ENCODE measurements at places on chromosomes 3 and 15.

DNA sequence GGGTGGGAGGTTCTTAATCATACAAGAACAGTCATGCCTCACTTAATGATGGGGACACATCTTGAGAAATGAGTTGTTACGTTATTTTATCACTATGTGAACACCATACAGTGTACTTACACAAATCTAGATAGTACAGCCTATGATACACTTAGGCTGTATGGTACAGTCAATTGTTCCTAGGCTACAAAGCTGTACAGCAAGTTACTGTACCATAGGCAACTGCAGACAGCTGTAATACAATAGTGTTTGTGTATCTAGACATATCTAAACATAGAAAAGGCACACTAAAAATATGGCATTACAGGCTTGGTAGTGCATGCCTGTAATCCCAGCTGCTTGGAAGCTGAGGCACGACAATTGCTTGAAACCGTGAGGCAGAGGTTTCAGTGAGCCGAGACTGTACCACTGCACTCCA lies 55.7 kb upstream of the PLXND1 start:
- no peak for DNase-seq
- no peak overlapping the region for H3K27ac ChIP-seq
- peaks cover 43% of the 10 kb centered on the region for H3K4me1 ChIP-seq
- no peaks in the 10 kb centered on the region for H3K27me3 ChIP-seq

- H3K4me1 ChIP-seq: no peaks in the 10 kb centered on the region
- no peak overlapping the region for H3K4me3 ChIP-seq
- no peaks in the 10 kb centered on the region for H3K27me3 ChIP-seq
- DNase-seq: no peak
- H3K36me3 ChIP-seq: no peaks in the 10 kb centered on the region
These were observed 1166.0 kb downstream of the ZPLD1 start for GRCh38 chr3:103600844-103601243.

DNA sequence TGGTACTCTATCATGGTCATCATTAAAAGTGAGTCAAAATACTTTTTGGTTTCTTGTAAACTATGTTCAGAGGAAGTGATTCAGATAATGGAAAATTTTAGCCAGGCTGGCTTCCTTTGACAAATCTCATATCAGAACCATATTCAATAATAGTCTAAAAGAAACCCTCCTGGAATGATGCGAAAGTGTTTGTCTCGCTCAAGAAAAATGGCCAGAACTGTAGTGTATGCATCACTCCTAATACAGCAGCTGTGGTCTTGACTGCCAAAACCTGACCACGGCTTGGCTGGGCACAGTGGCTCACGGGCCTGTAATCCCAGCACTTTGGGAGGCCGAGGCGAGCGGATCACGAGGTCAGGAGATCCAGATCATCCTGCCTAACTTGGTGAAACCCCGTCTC lies 35.6 kb upstream of the KCNMB2 start:
- no peaks in the 10 kb centered on the region for H3K27me3 ChIP-seq
- no peak for DNase-seq
- no peak overlapping the region for H3K27ac ChIP-seq
- H3K4me3 ChIP-seq: no peak overlapping the region
- no peaks in the 10 kb centered on the region for H3K4me1 ChIP-seq
- no peaks in the 10 kb centered on the region for H3K36me3 ChIP-seq

DNA sequence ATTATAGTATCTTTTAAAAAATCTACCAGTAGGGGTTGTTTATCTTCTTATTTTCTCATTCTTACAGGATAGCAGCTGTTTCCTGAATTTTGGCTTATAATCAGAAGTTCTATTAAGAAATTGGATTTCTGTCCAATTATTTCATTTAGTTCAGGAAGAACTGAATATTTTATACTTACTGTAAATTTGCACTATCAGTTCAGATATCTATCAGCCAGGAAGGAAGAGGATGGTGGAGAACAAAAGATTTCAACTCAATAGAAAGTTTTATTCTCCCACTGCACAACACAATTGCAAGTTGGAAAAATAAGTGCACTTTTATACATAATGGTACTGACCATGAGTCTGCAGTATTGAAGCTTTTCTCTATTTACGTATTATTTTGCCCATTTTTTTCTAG lies 400.9 kb downstream of the PLOD2 start:
- H3K4me1 ChIP-seq: no peaks in the 10 kb centered on the region
- no peak for DNase-seq

- H3K36me3 ChIP-seq: no peaks in the 10 kb centered on the region
- no peak overlapping the region for H3K4me3 ChIP-seq
- H3K4me1 ChIP-seq: peaks cover 3% of the 10 kb centered on the region
- no peak for DNase-seq
- H3K27ac ChIP-seq: no peak overlapping the region
These were observed 303.2 kb downstream of the TIGIT start for GRCh38 chr3:114597012-114597411.

DNA sequence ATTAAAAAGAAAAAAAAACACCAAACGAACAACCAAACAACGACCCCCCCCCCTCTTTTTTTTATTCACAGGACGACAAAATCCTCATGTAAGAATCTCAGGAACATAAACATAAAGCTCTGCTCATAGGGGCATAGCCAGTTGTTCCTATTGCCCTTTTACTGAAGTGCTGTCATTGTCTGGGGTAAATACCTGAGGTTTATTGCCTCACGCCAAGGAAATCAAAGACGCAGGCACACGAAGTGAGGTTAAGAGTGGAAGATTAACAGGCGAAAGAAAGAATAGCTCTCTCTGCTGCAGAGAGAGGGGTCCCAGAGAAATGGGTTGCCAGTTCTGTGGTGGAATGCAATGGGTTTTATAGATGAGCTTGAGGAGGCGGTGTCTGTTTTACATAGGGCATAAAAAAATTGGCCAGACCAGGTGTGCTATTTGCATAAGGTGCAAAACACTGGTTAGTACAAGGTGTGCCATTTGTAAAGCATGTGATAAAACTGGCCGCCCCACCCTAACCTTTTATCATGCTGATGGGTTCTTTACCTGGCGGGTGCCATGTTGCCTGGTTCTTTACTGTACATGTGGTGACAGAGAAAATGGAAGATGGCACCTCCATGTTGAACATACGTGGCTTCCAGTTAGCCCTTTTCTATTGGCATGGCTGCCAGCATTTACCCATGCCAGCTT lies 257.6 kb upstream of the ZPLD1 start:
- H3K27ac ChIP-seq: no peak overlapping the region
- H3K36me3 ChIP-seq: no peaks in the 10 kb centered on the region

- H3K4me1 ChIP-seq: no peaks in the 10 kb centered on the region
- H3K4me3 ChIP-seq: no peak overlapping the region
- no peaks in the 10 kb centered on the region for H3K27me3 ChIP-seq
These were observed 41.5 kb downstream of the CD200R1L start for GRCh38 chr3:112805126-112805525.

GRCh38 chr3:133477487-133477886 lies 77.6 kb downstream of the BFSP2 start:
- H3K4me1 ChIP-seq: no peaks in the 10 kb centered on the region
- no peaks in the 10 kb centered on the region for H3K27me3 ChIP-seq
- no peak overlapping the region for H3K27ac ChIP-seq
- DNase-seq: no peak
- no peak overlapping the region for H3K4me3 ChIP-seq

GRCh38 chr15:30923429-30923828 lies 19.7 kb downstream of the FAN1 start:
- DNase-seq: no peak
- no peak overlapping the region for H3K4me3 ChIP-seq
- H3K4me1 ChIP-seq: peaks cover 17% of the 10 kb centered on the region
- peaks cover 66% of the 10 kb centered on the region for H3K36me3 ChIP-seq
- H3K27ac ChIP-seq: no peak overlapping the region

DNA sequence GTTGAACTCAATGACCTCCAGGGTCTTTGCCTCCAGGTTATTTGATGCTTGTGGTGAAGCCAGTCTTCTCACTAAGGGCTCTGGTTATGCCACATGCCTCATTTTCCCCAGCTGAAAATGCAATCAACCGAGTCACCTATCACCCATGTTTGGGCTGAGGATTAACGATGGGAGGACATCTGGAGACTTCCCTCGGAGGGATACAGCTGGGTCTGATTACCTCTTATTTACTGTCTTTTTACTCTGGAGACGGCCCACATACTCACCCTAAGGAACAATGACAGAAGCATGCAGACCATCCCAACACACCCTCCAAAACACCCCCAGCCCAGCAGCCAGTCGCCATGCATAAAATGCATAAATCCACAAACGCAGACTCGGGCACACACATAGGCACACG lies 187.4 kb downstream of the OPA1 start:
- peaks cover 5% of the 10 kb centered on the region for H3K4me1 ChIP-seq
- no peaks in the 10 kb centered on the region for H3K36me3 ChIP-seq
- no peak overlapping the region for H3K4me3 ChIP-seq
- H3K27me3 ChIP-seq: peaks cover 59% of the 10 kb centered on the region

DNA sequence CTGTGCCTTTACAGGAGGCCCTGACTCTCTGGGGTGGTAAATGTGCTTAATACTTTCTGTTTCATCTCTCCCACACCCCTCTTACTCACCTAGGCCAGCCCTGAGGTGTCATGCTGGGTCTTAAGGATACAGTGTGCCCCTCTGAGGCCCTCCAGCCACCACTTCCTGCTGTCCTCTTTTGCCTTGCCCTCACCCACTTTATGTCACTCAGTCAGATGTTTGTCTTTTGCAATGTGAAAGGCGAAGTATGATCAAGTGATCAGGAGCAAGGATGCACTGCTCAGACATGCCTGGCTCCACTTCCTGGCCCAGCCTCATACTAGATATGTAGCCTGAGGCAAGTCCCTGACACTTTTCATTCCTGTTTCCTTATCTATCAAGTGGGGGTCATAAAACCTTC lies 339.0 kb upstream of the NR2E3 start:
- H3K27ac ChIP-seq: no peak overlapping the region
- H3K27me3 ChIP-seq: no peaks in the 10 kb centered on the region
- H3K36me3 ChIP-seq: no peaks in the 10 kb centered on the region
- H3K4me1 ChIP-seq: no peaks in the 10 kb centered on the region

DNA sequence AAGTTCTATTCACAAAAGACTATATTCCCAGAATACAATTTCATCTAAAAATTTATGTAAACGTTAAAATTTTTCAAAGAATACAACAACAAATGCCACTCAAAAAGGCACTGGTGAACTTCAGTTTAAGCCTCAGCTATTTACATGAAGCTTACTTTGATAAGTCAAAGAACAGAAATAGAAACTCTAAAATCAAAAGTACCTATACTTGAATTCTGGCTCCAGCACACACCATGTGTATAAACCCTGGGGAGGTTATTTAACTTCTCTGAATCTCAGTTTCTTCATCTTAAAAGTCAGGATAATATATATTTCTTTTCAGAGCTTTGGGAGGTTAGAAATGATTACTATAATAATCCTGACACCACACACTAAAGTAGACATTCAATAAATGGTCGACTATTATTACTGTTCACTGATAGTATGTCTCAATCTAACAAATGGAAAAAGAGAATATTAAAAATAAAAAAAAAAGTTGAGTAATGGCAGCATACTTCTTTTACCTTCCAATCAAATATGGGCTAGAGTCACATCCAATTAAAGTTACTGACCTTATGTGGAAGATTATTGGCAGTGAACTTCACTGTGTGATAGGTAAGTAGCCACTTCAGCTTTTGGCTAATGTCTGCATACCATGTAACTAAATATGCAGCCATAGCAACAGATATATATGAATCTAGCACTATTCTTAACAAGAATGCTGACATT lies 248.4 kb downstream of the ISL2 start:
- H3K4me1 ChIP-seq: no peaks in the 10 kb centered on the region
- H3K36me3 ChIP-seq: no peaks in the 10 kb centered on the region
- no peak for DNase-seq
- no peaks in the 10 kb centered on the region for H3K27me3 ChIP-seq

DNA sequence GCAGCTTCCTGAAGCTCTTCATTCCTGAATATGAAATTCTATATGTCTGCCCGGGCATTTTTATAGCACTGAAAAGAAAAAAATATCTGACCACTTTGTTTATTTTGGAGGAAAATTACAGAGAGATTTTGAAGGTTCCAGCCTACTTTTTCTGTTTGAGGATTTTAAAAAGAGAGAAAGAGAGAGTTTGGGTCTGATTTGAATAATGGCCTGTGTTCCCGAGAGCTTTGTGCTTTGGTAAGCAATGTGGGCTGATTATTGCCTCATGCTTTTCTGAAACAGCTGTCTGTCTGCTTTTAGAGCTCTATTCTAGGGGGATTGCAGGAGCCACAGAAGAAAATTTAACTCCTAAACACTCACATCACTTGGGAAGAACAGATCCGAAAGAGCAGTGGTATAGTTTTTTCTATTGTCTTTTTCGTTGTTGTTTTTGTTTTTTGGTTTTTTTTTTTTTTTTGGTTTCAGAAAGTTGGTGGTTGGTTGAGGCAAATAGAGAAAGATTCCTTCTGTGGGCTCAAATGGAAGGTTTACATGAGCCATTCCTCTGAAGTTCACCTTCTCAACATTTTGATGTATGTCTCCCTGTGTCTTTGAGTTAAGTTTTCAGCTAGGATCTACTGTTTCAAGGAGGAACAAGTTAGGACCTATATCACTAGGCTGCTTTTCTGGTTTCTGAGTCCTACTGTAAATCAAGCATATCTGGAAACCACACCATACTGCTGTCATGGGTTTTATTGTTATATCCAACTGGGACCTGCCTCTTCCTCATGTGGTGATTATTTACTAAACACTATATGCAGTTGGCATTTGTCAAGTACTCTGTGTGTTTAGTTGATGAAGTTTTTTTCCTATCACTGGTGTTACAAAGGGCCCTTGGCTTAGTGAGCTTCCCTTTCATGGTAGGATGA lies 178.9 kb downstream of the KCNMB2 start:
- H3K4me3 ChIP-seq: no peak overlapping the region
- no peak overlapping the region for H3K27ac ChIP-seq
- H3K27me3 ChIP-seq: no peaks in the 10 kb centered on the region
- no peak for DNase-seq
- H3K4me1 ChIP-seq: no peaks in the 10 kb centered on the region

GRCh38 chr3:37144806-37145205 lies 29.6 kb downstream of the LRRFIP2 start:
- H3K27me3 ChIP-seq: no peaks in the 10 kb centered on the region
- no peaks in the 10 kb centered on the region for H3K4me1 ChIP-seq
- H3K27ac ChIP-seq: peak overlapping the region; percentile 17

DNA sequence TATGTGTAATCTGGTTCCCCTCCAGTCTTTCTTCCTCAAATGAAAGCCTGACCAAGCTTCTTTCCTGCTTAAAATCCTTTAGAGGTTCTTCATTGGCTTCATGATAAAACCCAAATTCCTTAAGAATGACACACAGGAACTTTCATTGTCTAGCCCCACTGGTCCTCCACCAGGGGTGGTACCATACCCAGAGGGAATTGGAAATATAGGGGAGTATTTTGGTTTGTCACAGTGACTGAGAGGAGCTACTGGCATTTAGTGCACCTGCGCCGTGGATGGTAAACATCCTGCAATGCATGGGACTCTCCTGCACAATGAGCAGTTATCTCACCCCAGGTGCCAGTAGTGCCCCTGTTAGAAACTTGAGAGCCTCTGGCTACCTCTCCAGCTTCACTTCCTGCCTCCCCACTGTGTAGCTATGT lies 10.8 kb downstream of the ZWILCH start:
- no peak overlapping the region for H3K4me3 ChIP-seq
- no peaks in the 10 kb centered on the region for H3K27me3 ChIP-seq
- DNase-seq: peak; percentile 84
- no peak overlapping the region for H3K27ac ChIP-seq
- H3K4me1 ChIP-seq: peaks cover 5% of the 10 kb centered on the region

GRCh38 chr3:146163584-146163983 lies 2.6 kb upstream of the PLOD2 start:
- H3K36me3 ChIP-seq: no peaks in the 10 kb centered on the region
- peak overlapping the region; percentile 96 for H3K27ac ChIP-seq
- no peaks in the 10 kb centered on the region for H3K27me3 ChIP-seq
